ENCODE measurements at places on chromosomes 4 and X.

DNA sequence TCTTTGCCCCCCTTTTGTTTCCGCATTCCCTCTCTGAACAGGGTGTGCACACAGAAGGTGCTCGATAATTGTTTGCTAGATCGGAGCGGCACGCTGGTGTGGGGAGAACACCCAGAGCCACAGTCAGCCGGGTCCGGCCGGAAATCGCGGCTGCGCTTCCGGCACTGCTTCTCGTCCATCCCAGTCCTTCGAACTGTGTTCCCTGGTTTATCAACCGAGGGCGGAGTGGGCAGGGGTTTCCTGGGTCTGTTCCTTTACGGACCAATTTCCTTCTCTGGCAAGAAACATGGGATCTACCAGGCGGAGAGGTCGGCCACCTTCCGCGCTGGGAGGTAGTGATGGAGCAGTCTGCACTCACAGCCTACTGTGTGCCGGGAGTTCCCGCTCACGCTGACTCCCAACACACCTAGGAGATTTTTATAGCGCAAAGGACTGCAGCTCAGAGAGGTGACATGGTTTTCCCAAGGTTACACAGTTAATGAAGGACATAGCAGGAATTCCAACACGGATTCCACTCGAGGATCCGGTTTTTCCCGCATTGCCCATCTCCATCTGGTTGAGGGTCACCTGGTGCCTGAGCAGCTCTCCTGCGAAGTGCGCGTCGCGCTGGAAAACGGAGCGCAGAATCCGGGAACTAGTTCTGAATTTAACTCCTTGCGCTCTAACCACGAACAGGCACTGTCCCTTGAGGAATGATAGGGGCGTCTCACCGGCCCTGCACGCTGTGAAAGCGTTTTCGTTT lies 6.8 kb downstream of the MSX1 start:
- DNase-seq = no peak

- DNase-seq = no peak
Observed at GRCh38 chr4:42331914-42332368, 65.3 kb upstream of the SHISA3 start.

DNA sequence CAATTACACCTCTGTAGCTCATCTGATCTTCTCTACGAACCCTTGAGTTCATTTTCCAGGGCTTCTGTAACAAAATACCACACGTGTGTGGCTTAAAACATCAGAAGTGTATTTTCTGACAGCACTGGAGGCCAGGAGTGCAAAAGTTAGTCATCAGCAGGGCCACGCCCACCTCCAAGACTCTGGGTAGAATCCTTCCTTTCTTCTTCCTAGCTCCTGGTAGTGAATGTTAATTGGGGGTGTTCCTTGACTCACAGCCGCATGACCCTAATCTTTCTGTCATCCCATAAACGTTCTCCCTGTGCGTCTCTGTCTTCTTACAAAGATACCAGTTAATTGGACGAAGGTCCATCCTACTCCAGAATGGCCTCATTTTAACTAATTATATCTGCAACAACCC lies 115.0 kb downstream of the TRIML1 start:
- no peak for DNase-seq

- DNase-seq = no peak
Observed at GRCh38 chr4:78800965-78801364, 24.8 kb downstream of the BMP2K start.

GRCh38 chr4:186243331-186243730 lies 16.0 kb downstream of the KLKB1 start:
- DNase-seq = no peak

GRCh38 chr4:46124773-46125413 lies 1.0 kb upstream of the GABRG1 start:
- DNase-seq = no peak

DNA sequence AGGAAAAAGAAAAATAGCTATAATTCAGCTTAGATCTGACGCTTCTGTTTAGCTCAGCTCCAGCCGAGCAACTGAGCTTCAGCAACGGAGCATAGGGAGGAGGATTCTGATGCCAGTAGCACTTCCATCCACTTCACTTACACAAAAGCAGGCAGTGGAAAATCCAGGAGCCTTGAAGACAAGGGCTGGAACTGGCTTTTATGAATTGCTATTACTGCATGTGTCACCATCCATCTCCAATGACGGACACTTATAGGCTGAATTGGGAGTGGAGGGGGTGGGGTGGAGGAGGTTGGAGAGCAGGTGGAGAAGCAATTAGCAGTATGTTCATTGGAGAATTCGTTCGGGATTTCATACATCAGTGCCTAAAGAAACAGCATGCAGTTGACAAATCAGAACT lies 15.6 kb downstream of the ENOX2 start:
- DNase-seq = no peak

GRCh38 chr4:167380964-167381363 lies 146.7 kb upstream of the SPOCK3 start:
- no peak for DNase-seq

GRCh38 chr4:105741548-105741947 lies 33.0 kb downstream of the GSTCD start:
- DNase-seq = no peak

- no peak for DNase-seq
Observed at GRCh38 chr4:168569066-168569930, 72.4 kb downstream of the PALLD start.
